Kasumi-1 (cell line): ENCODE measurements at places on chromosomes 13 and 19.

DNA sequence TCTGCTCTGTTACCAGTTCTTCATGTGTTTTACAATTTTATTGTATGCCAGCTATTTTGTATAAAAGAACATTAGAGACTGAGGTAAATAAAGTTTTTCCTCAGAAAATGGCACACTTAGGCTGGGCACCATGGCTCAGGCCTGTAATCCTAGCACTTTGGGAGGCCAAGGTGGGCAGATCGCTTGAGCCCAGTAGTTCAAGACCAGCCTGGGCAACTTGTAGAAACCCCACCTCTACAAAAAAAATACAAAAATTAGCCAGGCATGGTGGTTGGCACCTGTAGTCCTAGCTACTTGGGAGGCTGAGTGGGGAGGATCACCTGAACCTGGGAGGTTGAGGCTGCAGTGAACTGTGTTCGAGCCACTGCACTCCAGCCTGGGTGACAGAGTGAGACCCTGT is 32.0 kb downstream of the CCDC8 start:
- DNase-seq: no peak

- DNase-seq: no peak
These were observed 99.8 kb downstream of the ITGBL1 start for GRCh38 chr13:101552286-101552685.

GRCh38 chr13:108304170-108305016 is 34.9 kb downstream of the TNFSF13B start:
- DNase-seq: no peak

DNA sequence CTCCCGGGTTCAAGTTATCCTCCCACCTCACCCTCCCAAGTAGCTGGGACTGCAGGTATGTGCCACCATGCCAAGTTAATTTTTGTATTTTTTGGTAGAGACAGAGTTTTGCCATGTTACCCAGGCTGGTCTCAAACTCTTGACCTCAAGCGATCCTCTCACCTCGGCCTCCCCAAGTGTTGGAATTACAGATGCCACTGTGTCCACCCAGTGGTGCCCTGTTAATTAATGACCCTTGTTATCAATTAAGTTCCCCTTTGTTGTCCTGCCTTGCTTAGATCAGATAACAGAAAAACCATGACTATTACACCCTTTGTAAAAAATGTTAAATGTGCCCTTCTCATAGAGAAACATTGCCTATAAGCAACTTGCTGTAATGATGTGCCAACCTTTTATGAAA is 34.4 kb upstream of the IGFL1 start:
- no peak for DNase-seq

DNA sequence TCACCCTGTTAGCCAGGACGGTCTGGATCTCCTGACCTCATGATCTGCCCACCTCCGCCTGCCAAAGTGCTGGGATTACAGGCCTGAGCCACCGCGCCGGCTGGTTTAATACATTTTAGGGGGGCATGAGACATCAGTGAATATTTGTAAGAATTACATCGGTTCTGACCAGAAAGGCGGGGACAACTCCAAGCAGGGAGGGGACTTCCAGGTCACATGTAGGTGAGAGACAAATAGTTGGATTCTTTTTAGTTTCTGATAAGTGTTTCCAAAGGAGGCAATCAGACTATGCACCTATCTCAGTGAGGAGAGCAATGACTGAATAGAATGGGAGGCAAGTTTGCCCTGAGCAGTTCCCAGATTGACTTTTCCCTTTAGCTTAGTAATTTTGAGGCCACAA is 3.7 kb upstream of the ZNF552 start:
- no peak for DNase-seq

DNA sequence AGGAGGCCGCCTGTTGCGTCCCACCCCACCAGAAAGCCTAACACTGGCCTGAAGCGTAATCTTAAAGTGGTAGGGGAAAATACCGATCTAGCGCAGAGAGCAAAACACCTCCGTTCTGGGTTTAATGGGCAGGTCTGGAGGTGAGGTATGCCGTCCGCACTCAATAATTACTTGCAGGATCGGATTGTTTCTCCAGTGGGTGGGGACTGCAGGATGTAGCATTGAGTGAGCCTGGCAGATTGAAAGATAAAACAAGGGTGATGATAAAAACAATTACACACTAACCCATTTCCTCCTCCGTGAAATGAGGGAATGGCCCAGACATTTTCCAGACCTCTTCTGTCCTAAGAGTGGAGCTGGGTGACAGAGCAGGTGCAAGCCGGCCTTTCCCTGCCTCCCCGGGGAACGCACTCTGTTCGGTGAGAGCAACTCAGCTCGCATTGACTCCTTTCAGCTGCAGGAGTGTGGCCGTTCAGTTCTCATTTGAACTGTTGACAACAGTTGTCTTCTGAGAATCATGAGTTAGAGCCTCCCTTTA is 110.2 kb upstream of the DOCK9 start:
- DNase-seq: no peak

- DNase-seq: no peak
These were observed 3.6 kb downstream of the CD37 start for GRCh38 chr19:49338691-49339300.

- DNase-seq: no peak
These were observed 3.7 kb downstream of the FTL start for GRCh38 chr19:48968813-48969218.

GRCh38 chr19:50564229-50565105 is 3.8 kb downstream of the LRRC4B start:
- no peak for DNase-seq
